Large intestine (tissue), 12 donors: ENCODE measurements at places on chromosomes 5 and 9.

DNA sequence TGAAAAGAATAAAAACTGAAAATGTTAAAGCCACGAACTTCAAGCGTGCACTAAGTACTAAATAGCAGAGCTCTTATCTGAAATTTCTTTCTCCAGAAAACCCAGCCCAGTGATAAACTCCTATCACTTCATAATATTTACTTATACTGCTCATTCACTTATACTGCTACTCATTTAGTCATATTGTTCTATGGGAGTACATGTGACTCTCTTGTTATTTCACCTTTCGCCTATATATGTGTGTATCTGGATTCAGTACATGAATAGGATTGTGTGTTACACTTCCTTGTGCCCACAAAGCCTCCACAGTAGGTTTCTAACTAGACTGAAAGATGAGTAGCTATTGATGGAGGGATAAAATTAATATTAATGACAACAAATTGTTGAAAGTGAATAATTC lies 526.8 kb upstream of the GRAMD2B start:
- peak; percentile 18 for DNase-seq

DNA sequence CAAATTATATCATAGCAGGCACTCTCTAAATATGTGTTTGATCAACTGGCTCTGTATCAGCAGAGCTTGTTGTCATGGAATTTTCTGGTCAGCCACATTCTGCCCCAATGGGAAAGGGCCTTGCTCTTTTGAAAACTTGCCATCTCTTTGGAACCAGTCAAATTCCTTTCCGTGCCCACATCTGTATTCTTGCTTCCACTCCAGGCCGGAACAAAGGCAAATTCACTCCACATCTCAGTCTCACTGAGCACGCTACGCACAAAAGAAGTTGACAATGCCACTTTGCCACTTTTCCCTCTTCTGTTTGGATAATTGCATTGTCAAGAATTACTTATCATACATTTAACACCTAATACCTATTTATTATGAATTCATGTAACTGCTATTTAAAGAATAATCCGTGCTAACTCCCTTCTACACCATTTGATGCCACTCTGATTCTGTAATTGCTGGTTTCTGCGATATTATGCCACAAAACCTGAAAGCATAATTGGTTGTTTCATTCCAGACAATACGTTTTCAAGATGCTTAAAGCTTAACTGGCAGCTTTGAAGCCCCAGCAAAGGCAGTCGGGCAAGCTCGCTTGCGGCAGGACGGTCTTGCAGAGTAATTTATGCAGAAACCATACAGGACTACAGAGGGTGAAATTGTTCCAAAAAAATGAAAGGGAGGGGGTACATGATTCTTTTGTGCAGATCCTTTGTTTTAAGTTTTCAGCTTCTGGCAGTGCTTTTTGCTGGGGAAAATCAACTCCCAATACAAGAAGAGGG lies 277.7 kb downstream of the MSX2 start:
- DNase-seq = no peak

- peak; percentile 67 for DNase-seq
These were observed 42.5 kb upstream of the GADD45G start for GRCh38 chr9:89562186-89562814.

GRCh38 chr9:127970401-127971313 lies 10.1 kb downstream of the EEIG1 start:
- DNase-seq = no peak

DNA sequence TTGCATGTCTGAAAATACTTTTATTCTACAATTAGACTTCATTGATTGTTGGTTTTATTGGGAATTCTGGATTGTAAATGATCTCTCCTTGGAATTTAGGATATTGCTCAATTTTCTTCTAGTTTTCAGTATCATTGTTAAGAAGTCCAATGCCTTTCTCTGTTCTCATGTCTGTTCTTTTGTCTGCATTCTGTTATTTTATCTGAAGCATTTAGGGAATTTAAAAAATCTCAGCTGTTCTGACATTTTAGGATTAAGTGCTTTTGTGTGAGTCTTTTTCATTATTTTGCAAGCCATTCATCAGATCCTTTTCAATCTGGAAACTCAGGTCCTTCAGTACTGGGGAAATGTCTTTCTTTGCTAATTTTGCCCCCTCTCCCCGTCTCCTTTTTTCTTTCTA lies 4.4 kb upstream of the FER start:
- no peak for DNase-seq

DNA sequence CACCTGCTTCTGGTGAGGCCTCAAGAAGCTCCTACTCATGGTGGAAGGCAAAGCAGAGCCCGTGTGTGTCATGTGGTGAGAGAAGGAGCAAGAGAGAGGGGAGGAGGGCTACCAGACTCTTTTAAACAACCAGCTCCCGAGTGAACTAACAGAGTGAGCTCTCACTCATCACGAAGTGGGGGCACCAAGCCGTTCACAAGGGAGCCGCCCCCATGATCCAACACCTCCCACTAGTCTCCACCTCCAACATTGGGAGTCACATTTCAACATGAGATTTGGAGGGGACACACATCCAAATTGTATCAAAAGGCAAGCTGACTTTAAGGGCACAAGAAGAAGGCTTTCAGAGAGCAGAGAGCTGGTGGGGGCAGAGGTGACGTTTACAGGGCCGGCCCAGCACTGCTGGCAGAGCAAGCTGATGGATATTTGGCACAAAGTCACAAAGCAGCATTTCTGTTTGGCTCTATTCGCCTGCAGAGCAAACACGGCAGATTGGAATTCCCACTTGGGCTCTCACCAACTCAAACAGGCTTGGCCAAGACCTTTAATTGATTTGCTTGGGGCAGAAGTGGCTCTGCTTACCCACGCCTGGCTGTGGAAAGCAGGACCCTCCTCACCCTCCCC lies 20.0 kb downstream of the PITX1 start:
- DNase-seq = no peak

DNA sequence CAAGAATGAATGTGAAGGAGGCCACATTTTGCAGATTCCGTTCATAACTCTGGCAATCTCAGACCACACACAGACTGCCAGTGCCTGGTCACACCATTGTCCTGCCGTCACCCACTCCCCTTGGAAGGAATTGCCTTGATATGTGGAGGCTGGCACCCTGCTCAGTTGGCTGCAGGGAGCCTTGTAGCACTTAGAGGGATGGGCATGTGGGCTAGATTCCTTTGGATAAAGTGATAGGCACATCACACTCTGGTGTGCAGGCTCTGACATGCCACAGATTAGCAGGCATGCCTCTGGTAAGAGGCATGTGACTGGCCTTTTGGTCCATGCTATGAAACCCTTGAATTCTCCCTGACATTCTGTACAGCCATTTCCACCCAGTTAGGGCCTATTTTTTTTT lies 254.6 kb upstream of the PIK3R1 start:
- DNase-seq = no peak

GRCh38 chr9:26813247-26813646 lies 79.4 kb downstream of the CAAP1 start:
- DNase-seq = no peak

- DNase-seq = no peak
These were observed 23.7 kb downstream of the SPATA31D1 start for GRCh38 chr9:82012276-82012675.

DNA sequence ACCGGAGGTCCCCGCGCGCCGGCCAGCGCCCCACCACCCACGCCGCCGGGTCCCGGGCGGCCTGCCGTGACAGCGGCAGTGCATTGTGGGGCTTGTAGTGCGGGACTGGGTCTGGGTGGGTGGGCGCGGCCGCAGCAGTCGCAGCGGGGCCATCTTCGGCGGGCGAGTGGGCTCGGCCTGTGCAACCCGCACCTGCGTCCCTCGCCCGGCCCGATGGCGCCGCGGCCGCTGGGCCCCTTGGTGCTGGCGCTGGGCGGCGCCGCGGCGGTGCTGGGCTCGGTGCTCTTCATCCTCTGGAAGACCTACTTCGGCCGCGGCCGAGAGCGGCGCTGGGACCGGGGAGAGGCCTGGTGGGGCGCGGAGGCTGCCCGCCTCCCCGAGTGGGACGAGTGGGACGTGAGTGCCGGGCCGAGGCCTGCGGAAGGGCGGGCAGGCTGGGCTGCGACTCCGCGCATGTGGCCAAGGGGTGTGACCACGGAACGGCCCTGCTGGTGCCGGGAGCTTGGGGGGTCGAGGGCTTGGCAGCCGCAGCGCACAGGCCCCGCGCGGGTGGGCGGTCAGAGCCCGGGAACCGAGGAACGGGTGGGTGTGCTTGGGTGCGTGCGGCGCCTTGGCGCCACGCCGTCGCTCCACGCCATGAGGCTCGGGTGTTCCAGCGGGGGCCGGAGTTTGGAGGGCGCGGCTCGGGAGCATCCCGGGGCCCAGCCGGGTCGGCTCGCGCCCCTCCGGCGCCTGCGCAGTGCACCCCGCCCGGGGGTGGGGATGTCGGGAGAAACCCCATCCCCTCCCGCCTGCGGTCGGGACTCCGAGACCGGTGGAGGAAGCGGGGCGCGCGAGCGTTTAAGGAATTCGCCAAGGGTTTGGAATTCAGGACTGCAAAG lies at the start of gene ARL10:
ARL10 (plus strand) TSS at position 137 of the 881 bp plus-strand sequence; CDS start at position 214, 77 bp downstream.
- DNase-seq = peak; percentile 64

GRCh38 chr9:133717113-133718031 lies 20.8 kb downstream of the SARDH start:
- no peak for DNase-seq

DNA sequence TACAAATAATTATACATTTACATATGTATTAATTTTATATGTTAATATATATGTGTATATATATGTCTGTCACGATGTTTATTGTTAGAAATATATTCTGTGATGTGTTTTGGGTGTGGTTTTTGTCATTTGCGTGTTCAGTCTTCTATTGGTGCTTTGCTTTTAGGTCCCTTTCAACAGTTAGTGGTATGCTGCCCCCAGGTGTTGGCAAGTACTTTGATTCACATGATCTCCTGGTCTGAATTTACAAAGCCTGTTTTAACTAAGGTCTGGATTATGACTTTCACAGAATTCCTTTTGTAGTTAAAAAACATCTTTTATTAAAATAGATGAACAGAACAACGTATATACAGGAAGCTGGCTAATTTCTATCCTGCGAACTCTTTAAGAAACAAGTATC lies 271.5 kb downstream of the CCDC171 start:
- no peak for DNase-seq

GRCh38 chr5:58407042-58407719 lies 52.7 kb downstream of the PLK2 start:
- no peak for DNase-seq

DNA sequence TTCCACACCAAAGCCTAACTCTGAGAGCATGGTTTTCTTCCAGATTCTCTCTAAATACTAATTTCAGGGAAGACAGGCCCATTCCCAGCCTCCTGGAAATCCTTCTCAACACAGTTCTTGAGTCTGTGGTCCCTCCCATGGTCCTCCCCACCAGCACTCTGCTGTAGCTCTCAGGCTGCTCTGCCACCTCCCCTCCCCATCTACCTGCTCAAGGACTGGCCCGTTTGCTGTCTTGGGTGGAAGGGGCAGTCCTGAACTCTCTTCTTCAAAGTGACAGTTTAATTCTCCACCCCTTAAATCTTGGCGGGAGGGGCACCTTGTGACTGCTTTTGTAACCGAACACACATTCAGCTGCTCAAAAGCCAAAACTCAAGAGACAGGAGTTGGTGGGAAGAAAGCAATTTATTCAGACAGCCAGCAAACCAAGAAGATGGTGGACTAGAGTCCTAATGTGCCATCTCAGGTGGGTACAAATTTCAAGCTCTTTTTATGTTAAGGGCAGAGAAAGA lies 7.6 kb upstream of the LCN15 start:
- no peak for DNase-seq

- DNase-seq = no peak
These were observed 86.5 kb upstream of the FSTL4 start for GRCh38 chr5:133698646-133699526.

DNA sequence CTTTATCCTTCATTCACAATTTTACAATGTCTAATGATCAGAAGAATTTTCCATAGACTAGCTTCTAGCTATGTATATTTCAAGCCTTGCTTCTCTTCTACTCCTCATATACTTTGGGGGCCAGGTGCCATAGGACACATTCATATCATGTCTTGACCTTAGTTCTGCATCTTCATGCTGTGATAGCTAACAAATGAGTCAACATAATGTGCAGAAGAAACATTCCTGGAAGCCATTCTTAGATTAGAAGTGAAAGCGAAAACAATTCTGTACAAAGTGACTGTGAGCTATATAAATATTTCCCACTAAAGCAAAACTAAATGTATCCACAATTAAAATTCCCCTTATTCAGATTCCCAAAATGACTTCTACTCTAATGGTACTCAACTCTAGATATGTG lies 320.2 kb upstream of the NREP start:
- no peak for DNase-seq

DNA sequence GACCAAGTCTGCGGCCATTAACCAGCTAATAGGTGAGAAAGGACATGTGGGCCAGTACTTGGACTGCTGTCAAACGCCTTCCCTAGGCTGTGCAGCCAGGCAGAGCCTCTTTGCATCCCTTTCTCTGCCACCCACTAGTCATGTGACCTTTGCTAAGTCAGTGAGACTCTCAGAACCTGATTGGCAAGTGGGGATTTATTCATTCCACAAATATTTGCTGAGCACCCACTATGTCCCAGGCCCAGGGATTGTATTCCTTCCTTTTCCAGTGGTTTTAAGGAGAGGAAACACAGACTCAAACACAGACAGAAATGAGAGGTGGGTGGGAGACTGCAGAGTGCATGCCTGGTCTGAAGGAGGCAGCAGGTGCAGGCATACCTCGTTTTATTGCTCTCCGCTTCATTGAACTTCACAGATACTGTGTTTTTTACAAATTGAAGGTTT lies 71.6 kb upstream of the GALNT10 start:
- no peak for DNase-seq

- no peak for DNase-seq
These were observed 576.9 kb downstream of the EBF1 start for GRCh38 chr5:158522776-158523175.

- DNase-seq = no peak
These were observed 172.4 kb downstream of the HINT1 start for GRCh38 chr5:130992621-130993020.

DNA sequence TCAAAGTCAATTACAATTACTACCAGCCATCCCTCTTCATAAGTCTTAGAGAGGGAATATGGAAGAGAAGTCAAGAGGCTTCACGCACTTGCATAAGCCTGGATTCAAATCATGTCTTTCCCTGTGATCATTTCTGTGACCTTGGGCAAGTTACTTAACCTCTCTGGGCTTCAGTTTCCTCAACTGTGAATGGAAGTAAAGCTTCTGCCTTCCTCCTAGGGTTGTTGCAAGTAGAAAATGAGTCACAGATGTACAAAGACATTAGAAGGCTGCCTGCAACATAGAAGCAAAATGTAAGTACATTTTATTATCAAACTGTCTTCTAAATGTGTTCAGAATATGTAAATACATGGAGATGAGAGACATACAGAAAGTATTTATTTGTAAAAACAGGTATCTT lies 42.3 kb upstream of the SEMA6A start:
- DNase-seq = no peak
